Tibial nerve (tissue), 4 donors: ENCODE measurements at places on chromosomes 11 and 22.

- DNase-seq, result no peak
Observed at GRCh38 chr22:23293720-23294119, 113.4 kb downstream of the BCR start.

DNA sequence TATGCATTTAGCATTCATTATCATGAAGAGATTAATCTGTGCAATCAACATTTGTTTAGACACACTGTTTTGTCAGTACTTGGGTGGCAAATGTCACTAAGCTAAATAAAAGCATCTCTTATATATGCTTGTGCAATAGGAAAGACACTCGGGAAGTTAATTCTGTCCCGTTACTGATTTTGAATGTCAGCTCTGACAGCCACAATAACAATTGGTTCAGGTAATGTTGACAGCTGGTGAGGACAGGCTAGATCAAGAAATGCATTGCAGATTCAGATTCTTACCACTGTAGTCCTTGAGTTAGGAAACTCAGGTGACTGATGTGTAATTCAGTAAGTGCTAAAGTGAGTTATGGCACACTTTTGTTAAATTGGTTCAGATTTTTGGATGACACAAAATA lies 523.8 kb upstream of the FAT3 start:
- DNase-seq, result no peak

GRCh38 chr11:35905646-35906276 lies 38.1 kb upstream of the LDLRAD3 start:
- no peak for DNase-seq

GRCh38 chr11:36131721-36132397 lies 157.4 kb downstream of the COMMD9 start:
- peak; percentile 34 for DNase-seq

GRCh38 chr22:27775087-27775698 lies 26.4 kb downstream of the MN1 start:
- no peak for DNase-seq

DNA sequence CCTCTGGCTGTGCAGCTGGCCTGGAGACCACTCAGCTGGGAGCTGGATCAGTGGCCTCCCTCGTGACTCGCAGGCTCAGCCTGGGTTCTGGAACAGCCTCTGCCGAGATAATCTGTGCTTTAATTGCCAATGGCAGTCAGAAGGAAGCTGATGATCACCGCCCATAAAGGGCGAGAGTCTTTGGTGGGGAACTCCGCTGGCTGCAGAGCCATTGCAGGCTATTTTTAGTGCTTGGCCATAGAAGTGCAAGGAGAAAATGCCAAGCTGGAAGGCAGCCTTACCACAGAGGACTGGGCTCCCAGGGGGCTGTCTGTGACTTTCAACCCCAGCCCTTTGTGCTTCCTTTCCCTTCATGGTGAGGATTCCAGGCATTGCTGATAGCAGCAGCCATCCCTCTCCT lies 62.2 kb upstream of the TENM4 start:
- no peak for DNase-seq

DNA sequence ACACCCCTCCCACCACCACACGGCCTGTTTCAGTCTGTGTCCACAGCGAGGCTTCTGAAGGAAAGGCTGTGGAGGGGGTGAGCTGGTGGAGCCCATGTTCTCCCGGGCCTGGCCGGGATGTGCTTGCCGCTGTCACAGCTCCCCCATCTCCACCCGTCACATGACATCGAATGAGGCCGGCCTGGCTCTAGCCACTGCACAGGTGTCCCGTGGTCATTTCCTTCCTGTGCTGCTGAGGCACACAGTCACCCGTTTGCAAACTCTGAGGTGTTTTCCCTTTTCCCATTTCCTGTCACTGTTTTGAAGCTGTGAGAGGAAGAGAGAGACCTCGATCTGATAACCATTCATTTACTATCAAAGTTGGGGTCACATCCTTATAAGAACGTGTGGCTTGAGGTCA lies 55.7 kb upstream of the CLDN5 start:
- DNase-seq, result no peak

DNA sequence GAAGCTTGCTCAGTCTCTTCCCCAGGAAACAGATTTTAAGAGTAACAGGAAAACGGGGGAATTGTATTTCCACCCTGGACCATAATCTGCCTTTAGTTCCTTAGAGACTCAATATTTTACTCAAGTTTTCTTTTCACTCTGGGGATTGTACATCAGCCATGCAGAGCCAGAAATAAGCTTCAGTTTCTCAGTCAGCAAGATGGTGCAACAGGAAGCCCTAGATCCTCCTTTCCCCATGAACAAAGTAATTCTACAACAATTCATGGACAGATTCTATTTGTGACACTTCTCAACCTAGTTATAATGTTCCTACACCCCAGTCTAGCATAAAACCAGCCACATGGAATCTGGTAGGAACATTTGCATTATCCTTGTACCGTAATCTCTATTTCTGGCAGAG lies 24.7 kb downstream of the OR8B2 start:
- DNase-seq, result no peak

GRCh38 chr11:1899090-1899489 lies 7.4 kb upstream of the PRR33 start:
- no peak for DNase-seq

DNA sequence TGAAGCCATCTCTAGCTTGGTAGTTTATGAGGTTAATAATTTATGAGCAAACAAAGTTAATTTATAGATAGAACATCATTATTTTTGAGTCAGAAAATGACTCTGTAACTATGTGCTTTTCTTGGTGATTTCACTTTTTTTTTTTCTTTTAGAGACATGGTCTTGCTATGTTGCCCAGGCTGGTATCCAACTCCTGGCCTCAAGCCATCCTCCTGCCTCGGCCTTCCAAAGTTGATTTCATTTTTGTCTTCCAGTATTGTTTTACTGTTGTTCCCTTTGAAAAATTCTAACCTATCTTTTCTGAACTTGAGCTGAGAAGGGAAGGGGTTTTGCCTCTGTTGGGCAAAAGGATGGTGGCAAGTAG lies 706 bp upstream of the CXCR5 start:
- no peak for DNase-seq

DNA sequence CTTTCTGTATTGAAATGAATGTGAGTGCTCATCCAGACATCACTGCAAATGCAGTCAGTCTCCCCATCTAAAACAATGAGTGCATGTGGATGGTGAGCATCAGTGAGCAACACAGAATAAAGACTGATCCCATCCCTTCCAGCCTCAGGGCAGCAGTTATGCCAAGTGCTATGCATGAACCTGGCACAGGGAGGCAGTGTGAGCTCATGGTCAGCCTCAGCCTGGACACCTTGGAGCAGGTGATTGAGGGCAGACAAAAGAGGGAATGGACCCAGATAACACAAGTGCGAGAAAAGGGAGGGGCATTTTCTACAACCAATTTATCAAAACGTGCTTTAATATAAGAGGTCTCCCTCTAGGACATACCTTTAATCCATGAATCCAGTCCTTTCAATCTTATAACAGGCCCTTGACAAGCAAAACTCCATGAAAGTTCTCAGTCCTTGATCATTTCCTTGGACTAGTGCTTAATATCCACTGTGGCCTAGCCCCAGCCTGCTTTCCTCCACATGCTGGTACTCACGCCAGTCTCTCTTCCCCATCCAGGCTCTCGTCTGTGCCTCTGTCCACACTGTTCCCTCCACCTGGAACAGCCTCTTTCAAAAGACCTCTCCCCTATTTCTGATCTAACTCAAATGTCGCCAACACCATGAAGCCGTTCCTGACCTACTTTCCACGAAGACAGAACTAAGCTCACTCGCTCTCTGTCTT lies 50.5 kb upstream of the LRRC55 start:
- DNase-seq, result peak; percentile 13

GRCh38 chr11:30801357-30801756 lies 215.2 kb upstream of the MPPED2 start:
- no peak for DNase-seq

DNA sequence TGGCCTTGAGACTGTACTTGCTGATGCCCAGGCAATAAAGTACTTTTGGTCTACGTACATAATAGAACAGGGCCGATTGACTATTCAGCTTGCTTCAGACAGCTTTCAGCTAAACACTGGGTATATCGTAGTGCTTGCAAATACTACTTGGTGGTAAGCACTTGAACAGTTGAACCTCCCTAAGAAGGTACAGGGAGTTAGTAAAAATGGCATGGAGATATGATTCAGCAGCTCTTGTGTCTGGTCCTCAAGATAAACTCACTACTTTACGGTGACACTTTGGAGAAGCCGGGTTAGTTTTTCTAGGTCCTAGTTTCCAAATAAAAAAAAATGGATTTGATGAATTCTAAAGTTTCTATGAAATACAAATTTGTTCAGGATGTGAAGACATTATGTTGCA lies 7.3 kb downstream of the CCDC117 start:
- DNase-seq, result no peak

DNA sequence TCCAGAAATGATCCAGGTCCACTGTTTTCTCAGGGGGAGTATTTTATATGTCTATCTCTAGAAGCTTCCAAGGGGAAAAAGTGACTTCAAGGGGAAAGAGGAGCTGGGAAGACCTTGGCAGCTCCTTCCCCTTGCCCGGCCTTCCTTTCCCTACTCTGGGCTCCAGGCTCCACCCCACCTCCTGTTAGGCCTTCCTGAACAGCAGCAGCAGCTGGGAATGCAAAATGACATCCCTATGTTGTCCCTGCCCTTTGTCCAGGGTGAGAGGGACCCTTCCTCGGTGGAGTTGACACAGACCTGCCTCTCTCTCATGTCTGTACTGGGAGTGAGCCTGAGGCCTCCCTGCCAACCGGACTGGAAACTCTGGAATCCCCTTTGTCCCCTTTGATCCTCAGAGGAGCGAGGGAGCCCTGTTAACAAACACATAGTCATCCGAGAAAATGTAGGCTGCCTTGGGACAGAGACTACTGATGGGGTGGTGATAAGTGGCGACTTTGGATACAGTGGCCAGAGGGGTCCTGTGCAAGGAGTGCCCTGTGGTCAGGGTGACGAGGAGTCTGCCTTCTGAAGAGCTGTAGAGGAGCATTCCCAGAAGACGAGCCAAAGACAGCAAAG lies 9.0 kb upstream of the MALAT1 start:
- no peak for DNase-seq

DNA sequence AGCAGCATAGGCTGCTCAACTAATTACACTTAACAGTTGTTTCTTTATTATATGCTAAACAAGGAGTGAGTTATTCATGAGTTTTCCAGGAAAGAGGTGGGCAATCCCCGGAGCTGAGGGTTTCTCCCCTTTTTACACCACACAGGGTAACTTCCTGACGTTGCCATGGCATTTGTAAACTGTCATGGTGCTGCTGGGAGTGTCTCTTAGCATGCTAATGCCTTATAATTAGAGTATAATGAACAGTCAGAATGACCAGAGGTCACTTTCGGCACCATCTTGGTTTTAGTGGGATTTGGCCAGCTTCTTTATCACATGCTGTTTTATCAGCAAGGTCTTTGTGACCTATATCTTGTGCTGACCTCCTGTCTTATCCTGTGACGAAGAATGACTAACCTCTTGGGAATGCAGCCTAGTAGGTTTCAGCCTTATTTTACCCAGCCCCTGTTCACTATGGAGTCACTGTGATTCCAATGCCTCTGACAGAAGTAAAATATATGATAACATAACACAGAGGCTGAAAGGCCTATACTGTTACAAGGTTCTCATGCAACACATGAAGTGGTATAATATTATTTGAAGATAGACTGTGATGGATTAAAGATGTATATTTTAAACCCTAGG lies 41.3 kb upstream of the RDX start:
- DNase-seq, result no peak

GRCh38 chr11:18065572-18065971 lies 19.5 kb upstream of the TPH1 start:
- DNase-seq, result no peak

DNA sequence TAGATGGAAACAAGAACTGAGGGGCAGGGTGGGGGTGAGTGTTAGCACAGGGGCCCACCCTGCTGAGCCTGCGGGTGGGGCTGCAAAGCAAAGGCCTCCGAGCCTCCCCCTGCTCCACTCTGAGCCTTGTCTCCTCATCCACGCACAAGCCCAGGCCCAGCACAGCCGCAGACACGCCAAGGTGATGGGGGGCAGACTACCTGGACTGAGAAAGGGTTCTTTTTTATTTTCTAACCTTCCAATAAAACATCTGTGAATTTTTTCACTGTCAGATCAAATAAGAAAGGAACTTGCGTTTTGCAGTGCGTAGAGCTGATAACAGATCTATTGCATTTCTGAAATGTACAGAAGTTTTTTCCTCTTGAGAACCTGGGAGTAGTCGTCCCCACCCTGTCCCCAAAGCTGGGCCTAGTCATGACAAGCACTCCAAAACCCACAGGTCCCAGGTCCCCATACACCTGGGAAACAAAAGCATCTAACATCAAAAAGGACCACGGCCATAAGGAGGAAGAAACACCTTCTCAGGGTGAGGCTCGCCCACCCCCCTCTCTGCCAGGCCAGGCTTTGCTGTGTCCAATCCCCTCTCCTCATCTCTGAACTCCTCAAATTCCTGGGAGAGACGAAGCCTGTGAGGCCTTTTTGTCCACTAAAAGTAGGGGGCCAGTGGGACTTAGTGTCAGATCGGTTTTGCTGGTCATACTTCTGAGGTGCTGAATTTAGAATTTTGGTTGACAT lies 22.7 kb upstream of the CD5 start:
- DNase-seq, result no peak

- DNase-seq, result no peak
Observed at GRCh38 chr11:131121426-131122333, 205.4 kb upstream of the SNX19 start.

GRCh38 chr11:6667733-6668374 lies 12.2 kb upstream of the DCHS1 start:
- DNase-seq, result no peak

DNA sequence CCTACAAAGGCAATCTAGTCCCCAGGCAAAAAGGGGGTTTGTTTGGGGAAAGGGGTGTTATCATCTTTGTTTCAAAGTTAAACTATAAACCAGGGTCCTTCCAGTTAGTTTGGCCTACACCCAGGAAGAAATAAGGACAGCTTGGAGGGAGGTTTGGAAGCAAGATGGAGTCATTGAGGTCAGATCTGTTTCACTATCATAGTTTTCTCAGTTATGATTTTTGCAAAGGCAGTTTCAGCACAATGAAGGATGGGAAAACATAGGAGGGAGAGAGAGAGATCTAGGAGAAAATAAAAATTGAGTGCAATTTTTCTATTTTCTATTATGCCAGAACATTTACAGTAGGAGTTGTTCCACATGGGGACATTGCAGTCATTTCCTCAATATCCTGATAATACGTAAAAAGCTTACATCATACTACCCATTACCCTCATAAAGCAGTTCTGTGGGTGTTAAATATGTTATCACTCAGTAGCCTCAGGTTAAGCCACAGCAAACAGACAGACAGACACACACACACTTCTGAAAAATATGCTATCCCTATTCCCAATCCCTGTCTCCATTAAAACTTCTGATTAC lies 401.3 kb upstream of the FAT3 start:
- no peak for DNase-seq

GRCh38 chr11:108370315-108370714 lies 97.0 kb downstream of the C11orf65 start:
- DNase-seq, result no peak

GRCh38 chr11:130782361-130783222 lies 133.7 kb downstream of the SNX19 start:
- DNase-seq, result no peak

DNA sequence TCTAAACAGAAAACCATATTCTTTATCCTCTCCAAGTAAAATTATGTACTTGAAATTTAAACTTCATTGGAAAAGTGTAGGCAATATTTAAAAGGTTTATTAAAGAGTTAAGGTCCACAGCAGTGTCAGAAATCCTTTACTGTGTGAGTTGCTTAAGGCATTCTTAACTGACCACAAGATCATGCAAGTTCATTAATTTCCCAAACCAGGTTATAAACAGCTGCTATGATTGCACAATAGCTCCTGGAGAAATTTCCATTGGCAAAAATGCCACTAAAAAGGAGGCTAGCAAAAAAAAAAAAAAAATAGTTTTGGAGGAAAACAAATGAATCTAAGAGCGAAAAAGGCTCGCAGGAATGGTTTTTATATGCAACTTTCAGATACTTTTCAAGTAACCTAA lies 106.2 kb downstream of the ETS1 start:
- DNase-seq, result peak; percentile 76
